ENCODE measurements at places on chromosomes 6 and 20. TPM values are rescaled to one million over a fixed set of nuclear protein-coding genes. Genes with fewer than 3 reads are reported as not detected.

EEF1A2 gene
- total RNA-seq = 0.14 TPM

TTK gene
- total RNA-seq = 1.7 TPM

PKHD1 gene
- not detected for total RNA-seq

OPRM1 gene
- not detected for total RNA-seq

MYMX gene
- not detected for total RNA-seq

ACSS1 gene
- 57.4 TPM for total RNA-seq

JPH2 gene
- total RNA-seq = not detected

FLRT3 gene
- total RNA-seq = not detected

XRN2 gene
- total RNA-seq = 57.4 TPM

PI16 gene
- total RNA-seq = 1.8 TPM

Data from natural killer cell (primary cell).